ENCODE measurements at places on chromosomes 11 and 22.

GRCh38 chr11:2301631-2302305 is at the start of the genes C11orf21 and TSPAN32:
Gene C11orf21 (minus strand): TSS chr11:2301918. CDS start chr11:2301808, 110 bp downstream.
Gene TSPAN32 (plus strand): TSS chr11:2302013. CDS start chr11:2302150, 137 bp downstream.
- peak; percentile 78 for DNase-seq

GRCh38 chr11:2143799-2144543 is 4.8 kb upstream of the IGF2 start:
- peak; percentile 21 for DNase-seq

DNA sequence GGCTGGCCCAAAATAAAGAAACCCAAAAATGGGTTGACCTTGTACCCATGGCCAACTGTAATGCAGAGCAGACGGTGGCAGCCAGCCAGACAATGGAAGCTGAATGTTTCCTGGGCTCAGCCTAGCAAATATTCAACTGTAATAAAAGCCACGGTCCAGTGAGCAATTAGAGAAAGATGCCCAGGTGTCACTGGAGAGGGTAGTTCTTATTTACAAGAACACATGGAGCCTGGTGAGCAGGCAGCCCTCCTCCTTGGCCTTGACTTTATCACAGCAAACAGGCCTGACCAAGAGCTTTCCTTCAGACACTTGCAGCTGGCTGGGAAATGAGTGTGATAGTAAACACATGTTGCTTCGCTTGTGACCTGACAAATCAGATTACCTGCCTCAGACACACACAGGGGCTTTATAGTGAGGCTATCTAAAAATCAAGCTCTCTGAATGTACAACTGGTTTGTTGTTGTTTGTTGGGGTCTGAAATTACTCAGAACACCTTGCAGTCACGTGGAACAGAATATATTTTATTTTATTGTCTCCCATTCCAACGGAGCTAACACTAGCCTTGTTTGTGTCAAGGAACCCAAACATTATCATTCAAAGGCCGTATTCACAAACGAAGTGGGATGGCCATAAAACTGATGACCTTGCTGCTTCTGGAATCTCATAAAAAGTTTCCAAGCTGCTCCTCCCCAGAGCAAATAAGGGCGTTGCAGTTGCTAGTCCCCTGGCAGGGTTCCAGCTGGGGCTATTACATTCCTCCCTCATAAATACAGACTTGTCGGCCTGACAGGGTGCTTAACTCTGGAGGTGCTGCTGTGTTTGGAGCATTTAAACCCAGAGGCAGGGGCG is 161.1 kb downstream of the BBOX1 start:
- no peak for DNase-seq

DNA sequence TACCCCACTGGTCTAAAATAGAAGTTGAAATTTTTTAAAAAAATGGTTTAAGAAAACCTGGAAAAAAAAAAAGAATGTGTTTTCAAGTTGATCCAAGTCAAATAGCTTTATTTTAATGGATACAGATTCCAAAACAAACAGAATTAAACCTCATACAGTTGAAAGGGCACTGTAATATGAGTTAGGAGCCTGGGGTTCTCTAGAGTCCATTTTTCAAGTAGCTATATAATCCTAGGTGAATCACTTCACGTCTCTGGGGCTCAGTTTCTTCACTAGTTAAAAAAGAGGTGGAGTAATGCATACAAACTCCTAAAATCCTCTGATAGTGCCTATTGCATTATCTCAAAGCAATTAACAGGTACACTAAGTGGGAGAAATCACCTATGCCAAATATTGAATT is 132.9 kb downstream of the BBOX1 start:
- no peak for DNase-seq

DNA sequence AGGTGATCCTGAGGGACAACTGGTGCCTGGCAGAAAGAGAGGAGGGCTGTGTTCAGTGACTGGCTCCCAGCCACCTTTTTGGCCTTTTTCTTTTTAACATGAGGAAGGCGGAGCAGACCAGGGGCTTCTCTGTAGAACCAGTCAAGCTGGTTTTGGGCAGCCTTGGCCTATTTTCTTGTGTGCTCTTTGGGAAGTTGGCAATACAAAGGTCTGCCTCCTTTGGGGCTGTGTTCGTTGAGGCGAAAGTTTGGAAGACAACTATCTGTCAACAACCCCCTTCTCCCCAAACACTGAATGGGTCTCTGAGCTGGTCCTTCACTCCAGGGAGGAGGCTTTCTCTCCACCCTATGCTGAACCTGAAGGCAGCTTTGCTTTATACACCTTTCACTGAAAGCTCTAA is 8.5 kb downstream of the MARK2 start:
- no peak for DNase-seq

- no peak for DNase-seq
These were observed 384.5 kb downstream of the TBC1D22A start for GRCh38 chr22:47146941-47147340.

DNA sequence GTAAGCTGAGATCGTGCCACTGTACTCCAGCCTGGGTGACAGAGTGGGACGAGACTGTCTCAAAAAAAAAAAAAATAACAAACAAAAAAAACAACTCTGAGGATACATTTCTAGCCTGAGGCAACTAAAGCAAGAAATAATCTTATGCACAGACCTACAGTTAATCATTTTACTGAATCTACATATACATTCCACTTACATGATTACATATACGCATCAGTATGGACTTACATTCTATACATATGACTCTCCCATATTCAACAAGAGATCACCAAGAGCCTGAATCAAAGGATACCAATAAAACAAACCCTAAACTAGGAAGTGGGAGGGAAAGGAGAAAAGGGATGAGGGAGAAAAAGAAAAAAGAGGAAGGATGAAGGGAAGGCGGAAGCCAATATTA is 1.1 kb downstream of the ALG8 start:
- DNase-seq: no peak

DNA sequence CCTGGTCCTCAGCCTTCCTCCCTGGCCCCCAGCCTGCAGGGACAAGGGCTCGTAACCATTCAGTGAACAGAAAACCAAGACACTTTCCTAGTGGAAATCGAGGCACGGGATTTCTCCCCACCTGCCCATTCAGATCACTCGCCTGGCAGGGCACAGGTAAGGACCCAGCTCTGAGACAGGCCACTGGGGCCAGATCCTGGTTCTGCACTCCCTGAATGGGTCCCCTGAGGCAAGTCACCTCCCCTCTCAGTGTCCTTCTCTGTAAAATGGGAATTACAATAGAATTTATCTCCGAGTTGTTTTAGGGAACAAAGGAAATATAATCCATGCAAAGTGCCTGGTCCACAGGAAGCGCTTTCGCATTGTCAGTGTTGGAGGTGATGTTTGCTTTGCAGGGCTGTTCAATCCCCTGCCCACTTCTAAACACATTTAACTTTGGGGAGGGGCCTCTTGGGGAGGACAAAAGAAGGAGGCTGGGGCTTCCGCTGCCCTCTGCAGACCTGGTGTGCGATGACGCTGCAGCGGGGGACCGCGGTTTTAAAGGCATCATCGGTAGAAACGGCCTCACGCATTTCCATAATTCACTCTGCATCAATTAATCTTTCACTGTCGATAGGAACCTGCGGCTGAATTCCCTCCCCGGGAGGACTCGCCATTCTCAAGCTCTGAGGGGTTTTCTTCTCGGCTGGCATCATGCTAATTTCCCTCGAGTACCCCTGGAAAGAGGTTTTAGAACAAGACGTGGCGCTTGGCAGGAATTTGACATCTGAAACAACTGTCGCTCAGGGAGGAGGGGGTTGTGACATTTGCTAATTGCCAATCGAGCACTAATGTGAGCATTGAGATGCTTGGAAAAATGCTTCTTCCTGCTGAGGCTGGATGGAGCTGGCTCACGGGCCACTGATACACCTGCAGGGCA is 70.4 kb upstream of the FGF3 start:
- no peak for DNase-seq

GRCh38 chr11:8206251-8207079 is 37.6 kb upstream of the RIC3 start:
- DNase-seq: no peak

DNA sequence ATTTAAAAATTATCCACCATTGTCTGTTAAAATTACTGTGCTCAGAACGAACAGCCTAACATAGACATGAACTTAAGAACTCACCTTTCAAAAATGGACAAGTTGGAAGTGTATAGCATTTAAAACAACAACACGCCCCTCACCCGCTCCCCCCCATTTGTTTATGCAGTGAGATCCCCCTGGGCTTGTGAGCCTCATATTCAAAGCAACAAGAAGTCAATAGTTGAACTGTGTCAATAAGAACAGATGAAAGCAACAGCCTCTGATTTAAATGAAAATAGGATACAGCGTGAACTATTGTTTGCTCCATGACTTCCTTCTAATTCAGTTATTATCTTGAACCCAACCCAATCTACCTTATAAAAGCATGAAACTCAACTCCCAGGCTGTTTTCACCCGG is 314.2 kb downstream of the BLID start:
- no peak for DNase-seq

- DNase-seq: no peak
These were observed 15.0 kb downstream of the TSKU start for GRCh38 chr11:76798202-76798581.

GRCh38 chr11:30552839-30553238 is 33.3 kb downstream of the MPPED2 start:
- DNase-seq: no peak

DNA sequence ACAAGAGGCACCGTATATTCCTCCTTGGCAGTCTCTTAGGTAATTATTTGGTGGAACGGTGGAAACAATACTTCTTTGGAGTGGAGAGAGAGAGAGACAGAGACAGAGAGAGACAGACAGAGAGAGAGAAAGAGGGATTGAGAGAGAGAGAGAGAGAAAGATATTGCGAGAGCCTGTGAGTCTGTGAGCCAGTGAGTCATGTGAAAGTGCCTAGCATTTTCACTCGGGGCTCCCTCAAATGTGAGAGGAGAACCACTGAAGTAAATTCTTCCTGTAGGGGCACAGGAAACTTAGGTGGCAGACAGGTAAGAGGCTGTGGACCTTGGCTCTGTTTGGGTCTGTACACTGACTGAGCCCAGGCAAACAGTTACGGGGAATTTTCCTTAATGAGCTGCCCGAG is 31.6 kb upstream of the SNX19 start:
- DNase-seq: no peak

DNA sequence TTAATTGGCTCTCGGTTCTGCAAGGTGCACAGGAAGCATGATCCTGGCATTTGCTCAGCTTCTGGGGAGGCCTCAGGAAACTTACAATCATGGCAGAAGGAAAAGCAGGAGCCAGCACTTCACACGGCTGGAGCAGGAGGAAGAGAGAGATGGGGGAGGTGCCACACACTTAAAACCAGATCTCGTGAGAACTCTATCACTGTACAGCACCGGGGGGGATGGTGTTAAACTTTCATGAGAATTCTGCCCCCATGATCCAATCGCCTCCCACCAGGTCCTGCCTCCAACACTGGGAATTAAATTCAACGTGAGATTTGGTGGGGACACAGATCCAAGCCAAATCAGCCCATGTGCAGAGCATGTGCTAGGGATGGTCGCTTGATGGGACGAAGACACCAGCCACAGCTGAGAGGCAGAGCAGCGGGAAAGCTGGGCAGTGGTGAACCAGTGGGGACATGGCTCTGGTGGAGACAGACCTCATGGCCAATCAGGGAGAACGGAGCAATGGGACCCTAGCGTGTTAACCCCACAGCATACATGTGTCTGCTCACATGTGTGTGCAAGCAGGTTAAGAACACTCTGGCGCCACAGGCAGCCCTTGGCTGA is 6.2 kb downstream of the TANGO2 start:
- DNase-seq: no peak

GRCh38 chr22:37259540-37260029 is 15.5 kb upstream of the RAC2 start:
- DNase-seq: no peak

GRCh38 chr11:72671152-72672099 is 2.8 kb downstream of the PDE2A start:
- DNase-seq: no peak

- DNase-seq: no peak
These were observed 90.3 kb upstream of the BARX2 start for GRCh38 chr11:129285402-129285786.

DNA sequence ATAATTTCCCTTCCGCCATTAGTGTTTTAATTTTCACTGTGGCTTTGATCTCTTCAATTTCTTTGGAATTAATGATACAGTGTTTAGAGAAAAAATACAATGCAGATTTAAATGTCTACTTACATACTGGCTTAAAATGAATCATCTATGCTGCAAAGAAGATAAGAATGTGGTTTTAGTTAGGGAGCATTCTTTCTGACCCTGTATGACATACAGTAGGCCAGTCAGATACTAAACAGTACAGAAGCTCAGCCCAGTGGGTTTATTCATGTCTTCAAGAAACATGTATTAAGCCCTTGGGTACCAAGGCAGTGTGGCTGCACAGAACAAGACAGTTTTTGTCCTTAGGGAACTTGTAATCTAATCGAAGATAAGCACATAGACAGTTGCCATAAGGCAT is 268.8 kb downstream of the DDX10 start:
- DNase-seq: no peak

- no peak for DNase-seq
These were observed 90.1 kb downstream of the CCDC83 start for GRCh38 chr11:85945296-85945695.

GRCh38 chr11:126945319-126945718 is 55.3 kb downstream of the KIRREL3 start:
- no peak for DNase-seq

DNA sequence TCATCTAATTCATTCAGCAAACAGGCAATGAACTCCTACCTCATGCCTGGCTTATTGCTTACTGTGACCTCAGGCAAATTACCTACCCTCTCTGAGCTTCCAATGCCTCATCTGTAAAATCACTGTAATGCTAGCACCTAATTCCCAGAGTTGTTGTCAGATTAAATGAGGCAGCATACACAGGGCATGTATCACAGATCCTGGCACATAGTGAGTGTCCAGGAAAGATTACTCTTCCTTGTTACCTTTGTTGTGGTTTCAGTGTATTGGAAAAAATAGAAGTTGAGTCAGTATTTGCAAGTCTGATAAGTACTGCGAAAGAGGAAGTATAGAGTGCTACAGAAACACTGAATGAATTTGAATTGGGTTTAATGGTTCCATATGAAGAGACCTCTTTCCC is 26.4 kb upstream of the LRRC55 start:
- DNase-seq: no peak

DNA sequence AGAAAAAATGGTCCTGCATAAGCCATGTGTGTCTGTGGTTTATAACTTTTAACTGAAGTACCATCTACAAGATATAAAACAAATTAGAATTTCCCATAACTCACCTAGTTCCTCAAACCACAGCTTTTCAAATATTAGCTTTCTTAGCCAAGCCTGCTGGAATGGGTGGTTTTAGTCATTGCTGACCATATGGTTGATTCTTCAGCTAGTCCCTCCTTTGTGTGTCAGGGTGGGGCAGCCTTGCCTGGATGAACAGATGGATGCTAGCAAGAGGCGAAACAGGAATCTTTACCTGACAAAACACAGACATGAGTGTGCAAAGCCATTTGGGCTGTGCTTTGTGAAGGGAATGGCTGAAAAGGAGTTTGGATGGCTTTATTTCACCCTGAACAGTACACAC is 6.9 kb upstream of the B3GNT6 start:
- DNase-seq: no peak

All from activated CD4-positive, alpha-beta T cell treated with anti-CD3 and anti-CD28 coated beads, Interleukin-10, Interleukin-2, amounts not matched to agents 100 ng/mL and 50 ng/mL, durations not matched to agents 16 hours and 8 hours (primary cell).